ENCODE measurements at places on chromosomes 6 and 20.
A peak's percentile ranks its signal among the peaks of the same experiment; 100 is the strongest.

DNA sequence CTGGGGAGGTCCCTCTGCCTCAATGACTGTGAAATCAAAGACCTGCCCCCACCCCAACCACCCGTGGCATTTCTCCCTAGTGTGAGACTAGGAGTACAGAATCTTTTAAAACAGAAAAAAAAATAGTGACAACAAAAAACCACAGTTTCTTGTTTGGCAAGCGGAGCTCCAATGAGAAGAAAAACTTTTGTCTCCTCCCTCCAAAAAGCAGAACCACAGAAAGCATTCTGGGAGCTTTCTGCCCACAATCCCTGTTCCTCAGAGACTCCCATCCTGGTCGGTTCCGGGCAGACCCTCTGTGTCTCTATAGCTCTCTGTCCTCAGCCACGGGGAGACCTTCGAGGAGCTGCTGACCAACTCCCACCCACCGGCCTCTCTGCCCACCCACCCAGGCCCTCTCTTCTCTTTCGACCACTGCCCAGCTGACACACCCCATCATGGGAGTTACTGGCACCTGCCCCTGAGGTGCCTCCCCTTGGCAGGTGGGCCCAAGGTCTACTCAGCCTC is 4.9 kb downstream of the PREX1 start:
- no peak for DNase-seq

DNA sequence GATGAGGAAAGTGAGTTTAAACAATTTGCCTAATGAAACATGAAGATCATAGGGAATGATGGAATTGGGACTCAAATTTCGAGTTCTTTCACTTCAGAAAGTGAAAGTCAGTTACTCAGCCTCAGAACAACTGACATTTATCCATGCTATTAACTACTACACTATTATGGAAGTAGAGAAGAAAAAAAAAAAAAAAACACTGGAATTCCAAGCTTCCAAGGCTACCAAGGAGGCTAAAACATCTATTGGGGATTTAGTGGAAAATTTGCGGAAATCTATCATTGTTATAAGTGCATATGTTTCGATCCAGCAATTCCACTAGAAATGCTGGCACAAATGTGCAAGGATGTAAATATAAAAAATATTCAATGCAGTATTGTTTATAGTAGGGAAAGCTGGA is 70.4 kb downstream of the TSHZ2 start:
- no peak for DNase-seq

GRCh38 chr6:34575326-34575725 is 19.2 kb upstream of the SPDEF start:
- no peak for DNase-seq

DNA sequence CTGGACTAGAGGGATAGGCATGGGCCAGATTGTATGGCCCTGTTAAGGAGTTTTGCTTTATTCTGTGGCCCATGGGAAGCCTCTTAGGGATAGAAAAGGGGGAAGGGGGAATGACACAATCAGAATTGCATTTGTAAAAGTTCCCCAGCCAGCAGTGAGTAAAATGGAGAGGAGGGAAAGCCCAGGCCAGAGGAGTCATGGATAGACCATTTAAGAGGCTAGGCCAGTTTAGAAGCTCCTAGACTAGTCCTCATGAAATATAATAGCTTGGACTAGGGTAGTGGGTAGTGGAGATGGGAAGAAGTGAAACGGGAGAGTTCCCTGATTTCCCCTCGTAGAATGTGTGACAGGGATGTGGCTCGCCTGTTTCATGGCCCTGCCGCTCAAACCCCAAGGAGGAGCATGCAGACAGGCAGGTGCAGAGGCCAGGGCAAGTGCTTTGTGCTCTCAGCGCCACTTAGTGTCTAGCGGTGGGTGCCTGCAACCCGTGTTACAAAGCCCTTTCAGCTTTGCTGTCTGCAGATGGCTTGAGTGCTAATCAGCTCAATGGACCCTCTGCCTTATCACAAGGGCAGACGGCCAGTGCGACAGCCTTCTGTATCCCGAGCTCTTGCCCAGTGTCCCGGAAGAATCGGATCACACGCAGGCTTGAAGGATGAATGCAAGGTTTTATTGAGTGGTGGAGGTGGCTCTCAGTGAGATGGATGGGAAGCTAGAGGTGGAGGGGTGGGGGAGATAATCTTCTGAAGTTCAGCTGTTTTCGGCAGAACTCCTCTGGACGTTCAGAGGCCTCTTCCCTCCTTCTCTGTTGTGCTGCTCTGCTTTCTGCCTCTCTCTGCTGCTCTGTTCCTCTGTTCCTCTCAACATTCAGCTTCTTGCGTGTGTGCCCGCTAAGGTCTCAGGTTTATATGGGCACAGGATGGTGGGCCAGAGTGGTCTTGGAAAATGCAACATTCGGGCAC is 141.1 kb downstream of the CEP57L1 start:
- no peak for DNase-seq

GRCh38 chr20:53890443-53891305 is 179.7 kb downstream of the BCAS1 start:
- DNase-seq, result no peak

- no peak for DNase-seq
Measured at GRCh38 chr6:113361014-113361645, 496.0 kb upstream of the MARCKS start.

GRCh38 chr20:4775322-4776078 is 53.8 kb downstream of the PRND start:
- DNase-seq, result no peak

GRCh38 chr6:135657207-135657606 is 159.7 kb upstream of the AHI1 start:
- DNase-seq, result no peak

GRCh38 chr6:37257634-37258404 is at the start of the genes TBC1D22B and TMEM217:
Gene TBC1D22B, plus strand, starts transcription at chr6:37257772. Its CDS starts 146 bp downstream, at chr6:37257918.
Gene TMEM217, minus strand, starts transcription at chr6:37258144. Its CDS starts 39,114 bp downstream, at chr6:37219030.
- peak; percentile 85 for DNase-seq

DNA sequence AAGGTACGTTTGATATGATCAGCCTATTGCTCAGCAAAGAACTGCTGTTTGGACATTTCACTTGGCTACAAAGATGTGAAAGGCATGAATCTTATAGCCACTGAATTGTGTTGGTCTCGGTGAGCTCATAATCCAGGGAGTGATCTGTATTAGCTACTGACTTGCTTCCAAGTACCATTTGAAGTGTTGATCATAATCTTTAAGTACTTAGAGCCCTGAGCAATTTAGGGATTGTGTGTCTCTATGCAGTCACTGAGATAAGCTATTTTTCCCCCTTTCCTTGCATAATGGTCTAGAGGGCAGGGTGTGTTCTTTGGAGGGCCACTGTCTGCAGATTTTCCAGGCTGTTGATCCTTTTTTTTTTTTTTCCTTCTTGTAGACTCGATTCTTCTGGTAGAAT is 393.6 kb downstream of the ESR1 start:
- no peak for DNase-seq

DNA sequence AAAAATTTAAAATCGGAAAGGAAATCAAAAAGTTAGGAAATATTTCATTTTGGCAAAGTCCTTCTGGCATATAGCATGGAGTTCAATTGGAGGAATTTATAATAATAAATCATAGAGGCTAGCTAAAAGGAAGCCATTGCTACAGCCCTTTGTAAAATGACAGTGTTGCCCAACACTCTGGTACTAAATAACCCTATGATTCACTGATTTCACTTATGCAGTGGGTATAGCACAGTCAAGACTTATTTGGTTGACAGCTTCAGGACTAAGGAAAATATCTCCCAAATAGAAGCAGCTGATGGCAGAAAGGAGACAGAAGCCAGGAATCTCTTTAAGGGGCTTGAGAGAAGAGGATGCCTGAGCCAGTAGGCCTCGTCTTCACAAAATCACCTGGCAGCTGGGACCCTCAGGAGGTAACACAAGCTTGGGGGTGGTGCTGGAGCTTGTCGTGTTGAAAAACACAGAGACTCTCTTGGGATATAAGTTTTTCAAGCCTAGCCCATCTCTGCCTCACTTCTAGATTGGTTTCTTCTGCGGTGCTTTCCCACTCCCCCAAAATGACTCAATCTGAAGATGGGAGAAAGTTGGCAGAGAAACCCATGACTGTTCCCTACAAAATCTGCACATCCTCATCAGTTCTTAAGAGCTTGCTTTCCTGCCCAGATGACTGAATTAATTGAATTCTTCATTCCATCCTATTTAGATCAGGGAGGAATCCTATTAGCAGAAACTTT is 38.4 kb upstream of the EYA4 start:
- no peak for DNase-seq

- no peak for DNase-seq
Measured at GRCh38 chr6:27720607-27721580, 191.3 kb downstream of the OR2B2 start.

DNA sequence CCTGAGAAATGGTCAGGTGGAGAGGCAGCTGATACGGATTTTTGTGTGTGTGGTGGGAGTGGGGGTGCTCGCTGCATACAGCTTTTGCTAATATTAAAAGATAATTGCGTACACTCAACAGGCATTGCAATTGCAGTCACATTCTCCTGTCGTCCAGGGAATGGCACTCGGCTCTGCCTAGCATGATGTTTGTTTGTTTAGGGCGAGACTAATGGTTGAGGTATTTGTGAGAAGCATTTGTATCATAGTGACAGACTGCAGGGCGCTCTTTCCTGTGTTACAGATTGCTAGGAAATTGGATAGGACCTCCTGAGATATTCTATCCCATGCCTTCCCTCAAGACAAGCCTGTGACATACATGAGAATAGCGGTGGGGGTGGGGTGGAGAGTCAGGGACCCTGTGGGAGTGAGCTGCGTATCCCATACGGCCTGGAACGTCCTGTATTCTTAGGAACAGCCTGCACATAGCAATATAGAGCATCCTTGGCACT is 207.4 kb downstream of the SOX4 start:
- DNase-seq, result no peak

DNA sequence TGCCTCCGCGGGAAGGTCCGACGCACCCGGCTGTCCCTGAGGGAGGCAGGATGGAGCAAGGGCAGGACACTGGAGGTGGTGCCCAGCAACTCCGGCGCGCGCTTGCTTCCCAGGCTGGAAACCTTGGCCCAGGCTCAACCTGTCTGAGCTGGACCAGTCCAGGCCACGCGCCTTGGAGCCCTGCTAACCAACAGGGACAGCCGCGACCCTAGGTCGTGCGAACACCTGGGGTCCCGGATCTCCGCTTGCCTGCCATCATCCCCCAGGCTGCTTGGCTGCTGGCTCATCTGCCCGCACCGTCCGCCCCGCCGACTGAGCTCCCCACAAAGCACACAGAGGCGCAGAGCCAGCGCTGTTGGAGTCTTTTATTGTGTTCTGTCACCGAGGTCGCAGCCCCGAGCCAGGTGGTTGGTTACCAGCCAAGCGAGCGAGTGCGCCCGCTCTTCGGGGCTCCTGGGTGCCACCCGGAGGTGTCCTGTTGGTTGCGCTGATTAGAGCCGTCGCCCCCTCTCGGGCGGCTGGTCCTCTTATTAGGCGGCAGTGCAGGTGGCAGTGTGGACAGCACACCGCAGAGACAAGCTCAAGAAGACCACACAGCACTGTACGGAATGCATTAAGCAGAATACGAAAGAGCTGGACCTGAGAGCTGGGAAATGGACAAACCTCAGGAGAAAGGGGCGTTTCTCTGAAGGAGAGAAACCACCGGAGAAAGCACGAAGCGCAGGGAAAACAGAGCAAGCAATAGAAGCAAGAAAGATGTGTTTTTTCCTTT is 3.8 kb downstream of the COL12A1 start:
- DNase-seq, result no peak

DNA sequence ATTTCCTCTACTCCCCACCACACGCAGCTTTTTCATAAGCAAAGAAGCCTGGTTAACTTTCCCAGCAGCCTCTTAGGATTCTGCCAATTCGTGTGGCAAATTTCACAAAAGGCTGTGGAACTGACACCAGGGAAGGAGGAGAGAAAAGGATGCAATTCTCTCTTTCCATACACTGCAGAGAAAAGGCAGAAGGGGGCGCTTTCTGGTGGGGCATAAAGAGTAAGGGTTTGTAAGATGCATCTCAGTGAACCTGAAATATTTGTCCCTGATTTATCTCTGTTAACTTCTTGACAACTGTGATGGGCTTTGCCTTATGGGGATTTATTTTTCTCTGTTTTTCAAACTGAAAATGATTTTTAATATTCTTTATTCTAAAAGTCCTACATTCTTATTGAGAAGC is 45.5 kb upstream of the GLP1R start:
- DNase-seq, result no peak

GRCh38 chr6:110714143-110714542 is 101.1 kb downstream of the CDK19 start:
- DNase-seq, result no peak

DNA sequence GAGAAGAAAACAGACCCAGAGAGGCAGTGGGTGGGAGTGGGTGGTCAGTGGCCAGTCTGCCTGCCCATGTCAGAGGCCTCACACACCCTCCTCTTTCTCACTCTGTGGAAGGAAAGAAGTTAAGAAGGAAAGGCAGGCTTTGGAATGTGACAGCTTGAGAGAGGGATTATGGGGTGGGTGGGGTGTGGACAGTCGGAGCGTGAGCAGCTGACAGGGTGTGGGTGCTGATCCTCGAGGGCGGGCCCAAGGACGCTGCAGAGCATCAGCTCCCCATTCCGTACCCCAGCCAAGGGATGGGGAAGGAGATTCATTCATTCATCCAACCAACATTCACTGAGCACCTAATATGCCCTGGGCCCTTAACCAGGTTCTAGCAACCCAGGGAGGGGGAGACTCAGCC is 4.8 kb downstream of the TGM6 start:
- DNase-seq, result no peak

DNA sequence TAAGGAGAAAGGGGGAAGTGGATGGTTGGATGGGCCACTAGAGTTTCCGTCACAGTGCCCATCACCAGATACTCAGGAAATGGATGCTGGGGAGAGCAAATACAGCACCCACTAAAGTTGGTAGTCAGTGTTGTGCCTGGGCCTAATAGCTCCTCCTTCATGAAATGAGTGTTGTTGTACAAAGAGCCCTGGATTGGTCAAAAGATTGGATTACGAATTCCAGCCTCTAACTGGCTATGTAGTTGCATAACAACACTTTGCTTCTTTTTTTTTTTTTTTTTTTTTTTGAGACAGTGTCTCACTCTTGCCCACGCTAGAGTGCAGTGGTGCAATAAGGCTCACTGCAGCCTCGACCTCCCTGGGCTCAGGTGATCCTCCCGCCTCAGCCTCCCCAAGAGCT is 27.4 kb downstream of the KCNG1 start:
- DNase-seq, result no peak
